ENCODE measurements at places on chromosomes 5 and 9.

DNA sequence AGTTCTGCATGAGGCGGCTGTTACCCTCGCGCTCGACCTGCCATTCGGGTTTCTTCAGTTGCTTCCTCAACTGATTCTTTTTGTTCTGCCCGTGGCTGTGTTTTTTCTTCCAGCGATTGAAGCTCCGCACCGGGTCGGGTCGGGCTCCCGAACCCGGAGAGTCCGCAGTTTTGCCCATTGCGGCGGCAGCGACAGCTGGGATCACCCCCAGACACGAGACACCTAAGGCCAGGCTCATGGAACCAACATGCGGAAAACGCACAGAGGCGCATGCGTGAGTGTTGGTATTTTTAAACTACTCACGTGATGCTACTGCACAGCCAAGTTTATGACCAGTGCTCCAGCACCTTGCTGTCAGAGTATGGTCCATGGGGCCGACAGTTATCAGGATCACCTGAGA, 100.0 kb downstream of the SPATA31D1 start:
- DNase-seq, result no peak

- DNase-seq, result no peak
Observed at GRCh38 chr5:111119856-111120255, 27.7 kb downstream of the WDR36 start.

GRCh38 chr9:77640741-77641580, 7.2 kb downstream of the GNA14 start:
- no peak for DNase-seq

- DNase-seq, result no peak
Observed at GRCh38 chr9:112694706-112695555, 23.0 kb downstream of the INIP start.

DNA sequence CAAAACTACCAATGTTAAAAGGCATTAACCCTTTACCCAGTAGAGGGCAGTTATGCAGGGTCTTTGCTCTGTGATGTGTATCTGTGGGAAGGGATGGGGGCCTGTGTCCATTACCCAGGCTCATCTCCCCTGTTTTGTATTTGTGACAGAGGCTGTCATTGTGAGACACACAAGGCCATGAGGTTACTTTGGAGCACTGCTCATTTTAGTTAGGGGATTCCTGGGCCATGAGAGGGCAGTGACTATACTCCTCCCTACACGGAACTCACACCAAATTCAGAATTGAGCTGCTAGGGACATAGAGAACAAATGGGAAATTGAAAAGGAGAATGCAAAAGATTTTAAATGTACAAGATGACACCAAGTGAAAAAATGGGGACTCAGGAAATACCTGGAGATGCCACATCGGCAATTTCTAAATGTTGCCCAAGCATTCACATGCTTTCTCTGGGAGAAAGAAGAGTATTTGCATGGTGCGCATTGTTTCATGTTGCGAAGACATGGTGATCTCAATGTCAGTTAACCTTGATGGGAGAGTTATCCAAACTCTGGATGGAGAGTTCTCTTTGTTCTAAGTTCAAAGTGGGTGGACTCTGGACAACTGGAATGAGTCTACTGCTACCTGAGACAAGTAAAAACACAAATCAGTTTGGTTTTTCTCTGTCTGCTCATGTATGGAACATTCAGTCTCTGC, 32.5 kb downstream of the C9orf152 start:
- no peak for DNase-seq
